ENCODE measurements at places on chromosomes 12 and 14.

DNA sequence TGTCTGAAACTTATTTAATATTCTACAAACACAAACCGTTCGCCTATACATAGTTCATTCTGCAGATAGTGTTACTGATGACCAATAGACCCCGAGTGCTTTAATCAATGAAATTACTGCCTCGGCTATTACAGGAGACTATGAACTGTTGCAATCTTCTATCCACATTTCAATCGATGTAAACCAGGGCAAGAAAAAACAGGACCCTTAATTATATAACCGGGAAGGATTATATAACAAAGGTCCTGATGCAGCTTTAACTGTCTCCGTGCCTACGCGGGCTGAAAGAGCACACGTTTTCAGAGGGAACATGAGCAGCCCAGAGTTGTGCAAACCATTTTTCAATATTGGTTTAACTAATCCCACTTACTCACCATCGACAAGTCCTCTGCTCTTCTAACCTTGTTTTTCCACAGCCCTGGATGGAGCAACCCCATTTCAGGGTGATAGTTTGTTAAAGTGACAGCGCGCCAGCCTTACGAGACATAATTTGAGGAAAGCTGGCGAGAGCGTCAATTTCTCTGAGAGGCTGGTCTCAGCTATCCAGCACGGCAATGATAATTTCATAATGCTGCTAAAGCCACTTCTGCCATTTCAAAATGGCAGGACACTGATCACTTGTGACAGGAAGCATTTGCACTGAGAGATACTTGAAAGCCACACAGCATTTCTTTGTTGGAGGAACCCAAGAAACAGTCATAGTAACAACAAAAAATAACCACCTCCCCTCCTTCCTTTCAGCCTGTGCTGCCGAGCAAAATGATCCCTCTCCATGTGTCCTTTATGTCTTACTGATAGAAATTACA is 184.6 kb downstream of the FOXN3 start:
- DNase-seq = no peak

- DNase-seq = no peak
Measured at GRCh38 chr14:21112255-21112654, 11.4 kb downstream of the TMEM253 start.

- no peak for DNase-seq
Measured at GRCh38 chr12:75585330-75585729, 73.9 kb upstream of the KRR1 start.

- DNase-seq = no peak
Measured at GRCh38 chr14:34623506-34623905, 6.4 kb downstream of the SNX6 start.

Data from T47D (cell line).